Stimulated activated CD8-positive, alpha-beta memory T cell treated with anti-CD3 and anti-CD28 coated beads, Interleukin-7, amount 100 ng/mL, for 4 hours (primary cell): ENCODE measurements at places on chromosomes 13 and 19.

- no peak for DNase-seq
Observed at GRCh38 chr19:39845172-39845571, 1.0 kb downstream of the FBL start.

- DNase-seq: no peak
Observed at GRCh38 chr13:98528663-98529064, 48.2 kb downstream of the STK24 start.

GRCh38 chr13:80072231-80072630, 268.7 kb downstream of the SPRY2 start:
- no peak for DNase-seq

DNA sequence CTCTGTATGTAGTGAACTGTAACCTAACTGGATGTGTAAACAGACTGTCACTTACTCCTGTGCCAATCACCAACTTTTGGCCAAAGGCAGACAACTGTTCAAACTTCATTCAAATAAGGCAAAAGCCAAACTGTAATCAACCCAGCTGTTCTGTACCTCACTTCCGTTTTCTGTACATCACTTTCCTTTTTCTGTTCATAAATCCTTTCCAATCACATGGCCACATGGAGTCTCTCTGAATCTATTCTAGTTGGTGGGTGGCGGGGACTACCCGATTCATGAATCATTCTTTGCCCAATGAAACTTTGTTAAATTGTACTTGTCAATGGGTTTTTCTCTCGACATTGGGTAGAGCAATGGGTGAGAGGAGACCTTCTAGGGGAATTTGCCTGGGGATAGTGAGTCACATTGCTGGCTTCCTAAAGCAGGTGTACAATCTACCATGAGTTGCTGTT, 178.3 kb upstream of the RFC3 start:
- peak; percentile 27 for DNase-seq

- DNase-seq: no peak
Observed at GRCh38 chr13:111858571-111858970, 208.4 kb upstream of the SOX1 start.

DNA sequence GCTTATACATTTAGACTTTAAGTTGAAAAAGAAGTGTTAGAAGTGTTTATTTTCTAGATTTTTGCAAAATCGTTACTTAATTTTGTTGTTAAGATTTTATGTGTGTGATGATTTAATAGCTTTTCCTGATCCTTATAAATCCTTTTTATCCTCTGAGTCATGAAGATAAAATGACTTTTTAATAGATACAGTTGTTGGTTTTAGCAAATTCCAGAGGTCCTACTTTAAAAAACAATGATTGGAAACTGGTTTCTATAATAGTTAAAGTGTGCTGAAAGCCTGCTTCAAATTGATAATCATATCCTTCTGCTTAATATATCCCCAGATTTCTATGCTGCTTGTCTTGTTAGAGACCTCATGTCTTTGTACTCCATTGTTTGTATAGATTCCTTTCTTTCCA, 39.0 kb downstream of the RNASEH2B start:
- DNase-seq: no peak

DNA sequence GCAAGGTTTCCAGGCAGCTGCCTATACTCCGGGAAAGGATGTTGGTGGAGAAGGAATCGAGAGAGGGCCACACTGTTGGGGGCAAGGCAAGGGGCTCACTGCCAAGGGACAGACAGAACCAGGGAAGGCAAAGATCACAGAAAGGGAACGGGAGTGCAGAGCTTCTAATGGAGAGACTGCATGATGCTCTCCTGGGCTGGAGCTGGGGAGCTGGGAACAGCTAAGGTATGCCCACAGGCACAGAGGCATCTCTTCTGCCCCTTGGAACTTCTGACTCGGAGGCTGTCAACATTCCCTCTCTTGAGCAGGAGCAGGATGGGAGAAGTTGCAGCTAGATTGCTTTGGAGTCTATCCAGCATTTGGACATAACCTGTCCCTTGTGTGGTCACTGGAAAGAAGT, 22.4 kb upstream of the FFAR2 start:
- DNase-seq: no peak

GRCh38 chr19:44745887-44746600, 2.5 kb upstream of the BCL3 start:
- DNase-seq: no peak

GRCh38 chr19:44890366-44891015, 563 bp upstream of the TOMM40 start:
- DNase-seq: peak; percentile 100

- DNase-seq: no peak
Observed at GRCh38 chr19:4337906-4338440, 654 bp downstream of the STAP2 start.

DNA sequence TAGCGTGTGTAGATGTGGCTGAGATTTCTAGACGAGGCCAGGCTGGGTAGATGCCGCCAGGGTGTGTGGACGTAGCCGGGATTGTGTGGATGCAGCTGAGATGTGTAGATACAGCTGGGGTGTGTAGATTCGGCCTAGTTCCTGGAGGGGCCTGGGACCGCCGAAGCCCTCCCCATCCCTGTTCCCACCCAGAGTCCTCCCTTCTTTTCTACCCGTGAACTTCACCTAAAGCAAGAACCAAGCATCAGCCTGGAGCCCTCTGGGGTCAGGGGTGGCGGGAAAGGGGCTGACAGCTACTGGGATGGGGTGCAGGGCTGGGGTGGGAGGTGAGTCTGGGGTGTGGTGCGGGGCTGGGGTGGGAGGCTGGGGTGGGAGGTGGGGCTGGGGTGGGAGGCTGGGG, 768 bp downstream of the TMPRSS9 start:
- DNase-seq: no peak

DNA sequence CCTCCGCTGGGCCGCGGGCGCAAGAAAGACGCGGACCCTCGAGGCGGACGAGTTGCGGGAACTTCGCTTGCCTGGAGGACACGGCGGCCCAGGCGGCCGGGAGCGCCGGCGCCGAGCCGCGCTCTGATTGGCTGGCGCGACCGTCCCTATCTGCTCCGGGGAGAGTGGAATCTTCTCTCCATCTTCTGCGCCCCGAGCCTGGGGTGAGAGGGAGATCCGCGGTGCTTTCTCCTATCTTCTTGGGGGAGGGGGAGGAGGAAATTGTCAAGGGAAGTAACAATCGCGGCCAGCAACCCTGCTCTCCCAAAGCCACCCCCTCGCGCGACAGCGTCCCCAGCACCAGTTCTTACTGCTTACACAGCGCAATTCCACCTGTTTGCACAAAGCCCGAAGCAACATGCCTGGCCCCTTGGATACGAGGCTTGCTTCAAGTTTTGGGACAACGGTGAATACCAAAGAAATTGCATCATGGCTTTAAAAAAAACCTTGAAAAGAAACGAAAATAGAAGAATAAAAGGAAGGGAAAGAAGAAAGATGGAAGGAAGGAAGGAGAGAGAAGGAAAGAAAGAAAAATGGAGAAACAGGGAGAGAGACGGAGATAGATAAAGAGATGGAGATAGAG, 4.8 kb downstream of the SOX21 start:
- DNase-seq: no peak

DNA sequence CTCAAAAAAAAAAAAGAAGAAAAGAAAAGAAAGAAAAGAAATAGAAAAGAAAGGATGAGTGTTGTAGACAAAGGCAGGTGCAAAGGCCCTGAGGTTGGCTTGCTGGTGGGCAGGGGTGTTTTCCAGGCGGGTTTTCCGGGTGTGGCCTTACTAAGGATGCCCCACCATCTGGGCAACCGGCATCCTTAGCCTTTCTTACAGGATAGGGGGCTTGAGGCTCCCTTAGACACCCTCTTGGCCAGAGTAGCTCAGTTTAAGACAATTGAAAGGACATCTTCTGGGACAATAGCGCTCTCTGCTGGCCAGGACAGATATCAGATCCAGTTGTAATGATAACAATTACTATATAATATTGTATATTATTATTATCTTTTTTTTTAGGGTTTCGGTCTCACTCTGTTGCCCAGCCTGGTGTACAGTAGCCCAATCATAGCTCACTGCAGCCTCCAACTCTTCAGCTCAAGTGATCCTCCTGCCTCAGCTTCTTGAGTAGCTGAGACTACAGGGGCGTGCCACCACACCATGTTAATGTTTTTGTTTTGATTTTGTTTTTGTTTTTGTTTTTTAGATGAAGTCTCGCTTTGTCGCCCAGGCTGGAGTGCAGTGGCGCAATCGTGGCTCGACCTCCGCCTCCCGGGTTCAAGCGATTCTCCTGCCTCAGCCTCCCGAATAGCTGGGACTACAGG, 1.4 kb upstream of the QTRT1 start:
- DNase-seq: peak; percentile 51

GRCh38 chr13:54614726-54615125, 1586.1 kb downstream of the OLFM4 start:
- no peak for DNase-seq

DNA sequence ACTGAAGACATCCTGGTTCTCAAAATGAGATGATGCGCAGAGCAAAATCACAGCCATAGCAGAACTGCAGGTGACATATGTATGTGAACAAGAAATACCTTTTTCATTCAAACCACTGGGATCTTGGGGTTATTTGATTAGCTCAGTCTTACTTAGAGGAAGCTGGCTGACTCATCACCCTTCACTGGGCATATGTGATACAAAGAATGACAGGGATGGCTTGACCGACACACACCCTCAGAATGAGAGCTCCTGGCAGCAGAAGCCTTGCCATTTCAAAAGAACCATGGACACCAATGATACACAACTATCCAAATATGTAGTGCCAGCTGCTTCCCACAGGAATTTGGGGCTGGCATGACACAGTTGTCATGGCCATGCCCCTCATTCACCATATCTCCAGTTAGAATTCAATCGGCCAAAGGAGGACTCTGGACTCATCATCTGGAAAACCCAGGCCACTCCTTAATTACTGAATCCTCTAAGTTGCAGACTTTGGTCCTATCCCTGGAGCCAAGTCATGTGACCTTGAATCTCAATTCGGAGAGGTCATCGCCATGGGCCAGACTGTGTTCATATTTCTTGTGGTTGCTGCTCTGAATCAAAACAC, 115.8 kb downstream of the KATNAL1 start:
- DNase-seq: no peak

DNA sequence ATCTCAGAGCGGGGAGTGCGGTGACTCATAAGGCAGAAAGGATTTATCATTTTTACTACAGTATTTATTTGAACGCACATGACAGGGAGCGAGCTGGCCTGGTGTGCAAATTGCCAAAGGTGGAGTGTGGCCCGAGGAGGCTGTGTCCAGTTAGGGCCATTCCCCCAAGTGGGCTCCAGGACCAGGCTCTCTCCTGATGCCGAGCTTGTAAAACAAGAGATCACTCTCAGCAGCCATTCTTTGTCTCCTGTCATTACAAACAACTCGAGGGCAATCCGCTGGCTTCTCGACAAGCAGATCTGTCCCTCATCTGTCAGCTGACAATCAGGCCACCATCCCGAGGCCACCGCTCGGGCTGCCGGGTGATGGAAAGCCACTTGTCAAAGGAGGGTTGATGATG, 418.9 kb downstream of the ZNF536 start:
- no peak for DNase-seq

DNA sequence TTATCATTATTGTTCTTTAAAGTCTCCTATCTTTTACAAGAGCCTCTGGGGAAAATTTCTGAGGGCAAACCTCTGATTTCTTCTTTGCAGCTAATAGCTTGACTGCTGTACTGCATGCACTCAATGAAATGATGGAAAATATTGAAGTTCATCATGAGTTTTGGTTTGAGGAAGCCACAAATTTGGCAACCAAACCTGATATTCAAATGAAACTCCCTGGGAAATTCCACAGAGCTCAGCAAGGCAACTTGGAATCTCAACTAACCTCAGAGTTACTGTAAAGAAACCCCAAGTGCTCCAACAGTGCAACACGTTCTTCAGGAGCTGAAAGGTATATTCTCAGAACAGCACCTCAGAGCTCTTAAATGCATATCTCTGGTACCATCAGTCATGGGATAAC, 14.2 kb upstream of the RNF6 start:
- no peak for DNase-seq

- DNase-seq: no peak
Observed at GRCh38 chr19:30942636-30943035, 406.6 kb downstream of the TSHZ3 start.

DNA sequence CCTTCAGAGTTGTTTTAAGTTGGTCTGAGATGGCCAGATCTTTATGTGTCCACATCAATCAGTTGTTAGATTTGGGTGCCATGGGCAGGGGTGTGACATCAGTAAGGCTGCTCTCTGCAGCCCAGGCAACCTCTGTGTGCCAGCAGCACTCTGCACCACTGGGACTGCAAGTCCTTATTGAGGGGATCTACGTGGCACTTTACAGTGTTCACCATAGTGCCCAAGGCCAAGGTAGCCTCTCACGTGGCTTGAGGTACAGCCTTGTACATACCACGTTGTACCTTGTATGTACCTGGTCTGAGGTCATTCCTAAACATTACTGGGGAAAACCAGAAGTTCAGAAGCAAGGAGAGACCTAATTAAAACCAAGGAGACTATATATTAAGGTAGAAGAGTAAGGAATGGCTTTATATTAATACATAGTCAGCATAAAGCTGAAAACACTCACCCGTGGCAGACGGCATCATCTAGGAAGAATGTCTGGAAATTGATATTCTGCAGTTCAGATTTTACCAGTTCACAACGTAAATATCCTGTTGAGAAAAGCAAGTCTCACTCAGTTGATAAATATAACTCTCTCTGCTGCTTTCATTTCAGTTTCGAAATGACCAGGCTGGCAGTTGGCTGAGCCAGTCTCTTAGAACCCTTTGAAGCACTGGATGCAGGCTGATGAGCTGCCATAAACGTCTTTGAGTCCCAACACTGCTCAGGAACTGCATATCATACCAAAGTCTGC, 128.8 kb downstream of the ZDHHC20 start:
- no peak for DNase-seq

- no peak for DNase-seq
Observed at GRCh38 chr13:20713014-20713376, 9.5 kb downstream of the IL17D start.

- DNase-seq: no peak
Observed at GRCh38 chr19:39550197-39550596, 10.2 kb upstream of the EID2 start.

GRCh38 chr13:29817604-29818378, 32.6 kb downstream of the UBL3 start:
- DNase-seq: no peak

- DNase-seq: no peak
Observed at GRCh38 chr13:34515201-34515600, 426.9 kb upstream of the NBEA start.

DNA sequence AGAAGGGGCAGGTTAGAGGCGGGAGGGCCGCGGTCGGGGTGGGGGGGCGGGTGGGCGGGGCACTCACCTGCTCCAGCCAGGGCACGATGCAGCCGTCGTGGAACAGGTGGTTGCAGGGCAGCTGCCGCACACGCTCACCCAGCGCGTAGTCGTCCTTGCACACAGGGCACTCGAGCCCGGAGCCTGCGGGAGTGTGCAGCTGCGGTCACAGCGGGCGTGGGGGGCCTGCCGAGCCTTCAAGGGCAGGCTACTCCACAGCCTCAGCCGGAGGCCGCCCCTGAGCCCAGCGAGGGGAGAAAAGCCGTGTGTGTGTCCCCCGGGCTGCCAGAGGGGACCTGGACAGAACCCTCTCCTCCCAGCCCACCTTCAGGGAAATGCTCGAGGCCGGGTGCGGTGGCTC, 8.6 kb downstream of the FGF22 start:
- DNase-seq: no peak
